ENCODE measurements at places on chromosomes 5 and 9.

GRCh38 chr5:139882961-139883539, 87.4 kb downstream of the PSD2 start:
- DNase-seq, result peak; percentile 40

GRCh38 chr5:395156-395920, 47.6 kb upstream of the EXOC3 start:
- DNase-seq, result no peak

GRCh38 chr5:110956913-110957813, 114.3 kb upstream of the TSLP start:
- DNase-seq, result no peak

DNA sequence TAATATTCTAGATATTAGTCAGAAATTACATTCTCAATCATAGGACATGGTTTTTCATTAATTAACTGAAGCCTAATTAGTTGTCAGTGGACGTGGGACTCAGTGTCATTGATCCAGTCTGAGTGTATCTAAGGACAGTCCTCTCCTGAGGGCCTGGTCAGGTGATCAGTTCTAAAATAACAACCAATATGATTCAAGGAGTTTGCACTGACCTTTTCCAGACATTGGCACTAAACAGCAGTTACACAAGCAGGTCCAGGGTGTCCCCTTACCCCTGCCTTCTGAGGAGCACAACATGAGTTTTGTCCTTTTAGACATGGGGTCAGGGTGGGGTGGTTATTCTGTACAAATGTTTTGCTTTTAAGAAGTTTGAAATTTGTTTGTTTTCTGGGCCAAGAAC, 97.8 kb downstream of the CMYA5 start:
- no peak for DNase-seq

- no peak for DNase-seq
Observed at GRCh38 chr5:53541859-53542258, 18.6 kb upstream of the NDUFS4 start.

DNA sequence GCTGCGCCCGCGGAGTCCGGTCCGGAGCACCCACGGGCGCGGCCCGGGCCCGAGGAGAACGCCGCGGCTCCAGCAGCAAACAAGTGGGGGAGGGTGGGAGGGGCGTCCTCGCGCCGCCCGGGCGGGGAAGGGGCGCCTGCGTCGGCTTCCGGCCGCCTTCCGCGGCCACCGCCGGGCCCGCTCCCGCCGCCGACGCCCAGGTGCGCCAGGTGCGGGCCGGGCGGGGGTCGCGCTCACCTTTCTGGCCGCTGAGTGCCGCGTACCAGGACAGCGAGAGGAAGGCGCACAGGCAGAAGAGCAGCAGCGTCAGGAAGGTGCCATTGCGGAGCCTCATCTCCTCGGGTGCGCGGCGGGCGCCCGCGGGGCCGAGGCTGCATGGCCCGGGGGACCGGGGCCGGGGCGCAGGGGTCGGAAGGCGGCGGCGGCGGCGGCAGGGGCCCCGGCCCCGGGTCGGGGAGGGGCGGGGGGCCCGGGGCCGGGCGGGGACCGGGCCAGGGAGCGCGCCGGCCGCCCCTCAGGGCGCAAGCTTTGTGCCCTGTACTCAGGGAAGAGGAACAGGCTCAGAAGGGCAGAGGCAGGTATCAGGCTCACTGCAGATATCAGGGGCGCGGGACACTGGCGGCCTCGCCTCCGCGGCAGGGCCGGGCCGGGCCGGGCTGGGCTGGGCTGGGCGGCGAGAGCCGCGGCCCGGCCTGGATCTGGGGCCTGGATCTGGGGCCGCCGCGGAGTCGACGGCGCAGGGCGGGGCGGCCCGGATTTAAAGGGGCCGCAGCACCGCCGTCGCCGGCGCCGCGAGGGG, at the start of gene MGAT4B:
Gene MGAT4B (minus strand): TSS at position 617 of the 799 bp plus-strand sequence. CDS start 283 bp downstream, at position 334.
- no peak for DNase-seq

- DNase-seq, result no peak
Observed at GRCh38 chr9:130977811-130978221, 31.2 kb upstream of the LAMC3 start.

- DNase-seq, result no peak
Observed at GRCh38 chr5:66518753-66519152, 77.4 kb upstream of the MAST4 start.

DNA sequence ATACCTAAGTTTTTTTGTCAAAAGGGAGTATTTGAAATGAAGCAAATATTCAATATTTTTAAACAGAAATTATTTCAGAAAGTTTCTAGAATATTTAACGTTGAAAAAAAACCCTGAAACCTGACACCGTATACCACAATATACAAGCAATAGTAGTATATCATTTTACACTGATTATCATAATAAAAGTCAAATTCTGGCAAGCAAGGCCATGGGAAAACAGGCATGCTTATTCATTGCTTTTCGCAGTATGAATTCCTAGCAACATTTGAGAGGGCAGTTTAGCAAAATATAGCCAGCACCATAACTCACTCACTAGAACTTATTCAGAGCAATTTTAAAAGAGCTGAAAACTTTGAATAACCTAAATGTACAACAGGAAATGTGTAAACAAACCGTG, 46.1 kb downstream of the ERAP1 start:
- DNase-seq, result no peak

- no peak for DNase-seq
Observed at GRCh38 chr5:143425835-143426234, 22.3 kb upstream of the NR3C1 start.

GRCh38 chr5:42886635-42887034, 74.9 kb upstream of the SELENOP start:
- DNase-seq, result no peak

DNA sequence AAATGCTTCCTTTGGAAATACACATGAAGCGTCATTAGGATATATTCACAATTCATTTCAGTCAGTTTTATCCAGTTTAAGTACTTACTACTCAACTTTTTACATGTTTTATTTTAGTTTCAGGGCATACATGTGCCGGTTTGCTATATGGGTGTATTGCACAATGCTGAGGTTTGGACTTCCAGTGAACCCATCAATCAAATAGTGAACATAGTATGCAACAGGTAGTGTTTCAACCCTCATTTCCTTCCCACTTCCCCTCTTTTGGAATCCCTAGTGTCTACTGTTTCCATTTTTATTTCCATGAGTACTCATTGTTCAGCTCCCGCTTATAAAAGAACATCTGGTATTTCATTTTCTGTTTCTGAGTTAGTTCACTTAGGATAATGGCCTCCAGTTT, 74.7 kb downstream of the TMEM161B start:
- DNase-seq, result no peak

DNA sequence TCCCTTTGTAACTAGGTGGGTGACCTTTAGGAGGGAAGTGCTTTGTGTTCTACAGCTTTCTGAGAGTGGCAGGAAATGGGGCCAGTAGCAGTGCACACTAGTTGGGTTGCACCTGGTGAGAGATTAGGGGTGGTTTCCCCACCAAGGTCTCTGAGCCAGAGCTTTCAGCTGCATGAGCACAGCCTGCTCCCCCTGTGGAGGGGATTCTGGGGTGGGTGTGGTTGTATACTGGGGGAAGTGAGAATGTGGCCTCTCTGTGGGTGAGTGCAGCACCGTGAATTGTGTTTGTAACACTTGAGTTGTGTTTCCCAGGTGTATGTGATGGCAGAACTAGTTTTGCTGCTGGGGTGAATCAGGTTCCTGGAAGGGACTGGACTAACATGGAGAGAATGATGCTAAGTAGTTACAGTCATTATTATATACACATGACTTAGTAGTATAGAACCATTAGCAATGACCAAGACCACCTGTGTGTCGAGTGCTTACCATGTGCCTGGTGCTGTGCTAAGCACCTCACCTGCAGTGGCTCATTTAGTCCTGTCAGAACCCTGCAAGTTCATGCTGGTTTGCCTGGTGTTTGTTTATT, 11.8 kb upstream of the CXXC5 start:
- no peak for DNase-seq

- DNase-seq, result no peak
Observed at GRCh38 chr5:95934207-95934804, 27.3 kb downstream of the ELL2 start.

Data from NCI-H1694 (cell line).